CD4-positive, alpha-beta T cell (primary cell): ENCODE measurements at places on chromosomes 6 and 20. TPM values are rescaled to one million over a fixed set of nuclear protein-coding genes. Genes with fewer than 3 reads are reported as not detected.

TMEM14A gene
- 3.4 TPM for total RNA-seq

- H3K4me3 ChIP-seq = no peak overlapping the region
- peaks cover 18% of the 10 kb centered on the region for H3K36me3 ChIP-seq
- no peak overlapping the region for H3K27ac ChIP-seq
- H3K27me3 ChIP-seq = no peaks in the 10 kb centered on the region
- no peak for DNase-seq
Measured at GRCh38 chr6:157110607-157111006, 212.7 kb downstream of the TMEM242 start.

- H3K36me3 ChIP-seq = no peaks in the 10 kb centered on the region
- H3K4me1 ChIP-seq = no peaks in the 10 kb centered on the region
- no peak overlapping the region for H3K27ac ChIP-seq
Measured at GRCh38 chr20:50969912-50970311, 11.3 kb downstream of the MOCS3 start.

GRCh38 chr6:37840940-37841300, 21.4 kb downstream of the ZFAND3 start:
- peaks cover 6% of the 10 kb centered on the region for H3K36me3 ChIP-seq
- no peak overlapping the region for H3K27ac ChIP-seq
- no peaks in the 10 kb centered on the region for H3K27me3 ChIP-seq
- peaks cover 10% of the 10 kb centered on the region for H3K4me1 ChIP-seq
- H3K4me3 ChIP-seq = no peak overlapping the region

- H3K27ac ChIP-seq = no peak overlapping the region
- H3K27me3 ChIP-seq = no peaks in the 10 kb centered on the region
- H3K4me1 ChIP-seq = no peaks in the 10 kb centered on the region
- DNase-seq = no peak
Measured at GRCh38 chr6:64254558-64254957, 619.0 kb downstream of the PHF3 start.

DNA sequence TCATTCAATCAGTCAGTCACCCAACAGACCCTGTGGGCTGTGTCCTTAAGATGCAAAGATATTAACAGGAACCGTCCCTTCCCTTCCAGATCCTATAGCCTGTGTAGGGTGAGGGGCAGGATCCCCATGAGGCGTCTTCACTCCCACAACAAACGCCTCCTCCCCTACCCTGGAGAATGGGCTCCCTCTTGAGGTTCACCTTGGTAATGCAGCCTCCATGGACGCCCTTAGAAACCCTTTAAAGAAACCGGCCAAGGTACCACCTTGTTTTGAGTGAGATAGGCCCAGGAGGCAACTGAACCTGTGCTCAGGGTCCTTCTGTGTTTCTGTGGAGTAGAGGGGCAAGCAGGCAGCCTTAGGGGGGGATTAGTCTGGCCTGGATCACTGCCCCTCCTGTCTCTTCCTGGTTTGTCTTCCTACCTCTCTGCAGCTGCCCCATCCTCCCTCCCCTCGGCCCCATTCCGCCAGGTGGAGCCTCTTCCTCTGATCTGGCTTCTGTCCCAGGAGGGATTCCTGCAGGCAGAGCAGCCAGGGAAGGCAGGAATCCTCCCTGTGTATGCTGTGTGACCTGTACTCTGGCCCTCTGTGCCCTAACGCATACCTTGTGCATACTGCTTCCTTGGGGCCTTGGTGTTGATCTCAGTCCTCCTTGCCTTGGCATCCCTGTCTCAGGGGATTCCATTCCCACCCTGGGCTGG, 6.6 kb upstream of the GUCA1A start:
- no peaks in the 10 kb centered on the region for H3K36me3 ChIP-seq
- peaks cover 2% of the 10 kb centered on the region for H3K27me3 ChIP-seq
- H3K27ac ChIP-seq = no peak overlapping the region
- H3K4me3 ChIP-seq = no peak overlapping the region
- peaks cover 6% of the 10 kb centered on the region for H3K4me1 ChIP-seq

C6orf58 gene
- not detected for total RNA-seq

CALHM4 gene
- total RNA-seq = not detected

BNIP5 gene
- not detected for total RNA-seq

LRRN4 gene
- 0.08 TPM for total RNA-seq

- no peak overlapping the region for H3K4me3 ChIP-seq
- H3K4me1 ChIP-seq = no peaks in the 10 kb centered on the region
- no peaks in the 10 kb centered on the region for H3K36me3 ChIP-seq
- no peak for DNase-seq
- H3K27ac ChIP-seq = no peak overlapping the region
Measured at GRCh38 chr20:10720565-10720964, 46.8 kb upstream of the JAG1 start.

DNA sequence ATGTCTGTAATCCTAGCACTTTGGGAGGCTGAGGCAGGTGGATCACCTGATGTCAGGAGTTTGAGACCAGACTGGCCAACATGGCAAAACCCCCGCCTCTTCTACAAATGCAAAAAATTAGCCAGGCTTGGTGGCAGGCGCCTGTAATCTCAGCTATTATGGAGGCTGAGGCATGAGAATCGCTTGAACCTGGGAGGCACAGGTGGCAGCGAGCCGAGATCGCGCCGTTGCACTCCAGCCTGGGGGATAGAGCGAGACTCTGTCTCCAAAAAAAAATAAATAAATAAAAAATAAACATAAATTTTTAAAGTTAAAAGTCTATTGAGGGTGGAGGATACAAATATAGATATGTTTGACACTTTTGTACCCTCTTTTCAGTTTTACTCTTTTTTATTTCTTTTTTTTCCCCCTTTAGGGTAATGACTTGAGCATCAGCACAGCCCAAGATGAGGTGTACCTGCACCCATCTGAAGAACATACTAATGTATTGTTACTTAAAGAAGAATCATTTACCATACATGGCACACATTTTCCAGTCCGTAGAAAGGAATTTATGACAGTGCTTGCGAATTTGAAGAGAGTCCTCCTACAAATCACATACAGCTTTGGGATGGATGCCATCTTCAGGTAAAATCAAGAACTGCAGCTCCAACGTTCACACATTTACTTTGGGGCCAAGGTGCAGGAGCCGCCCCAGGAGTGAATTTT, 368.9 kb downstream of the LAMA2 start:
- no peak overlapping the region for H3K4me3 ChIP-seq
- peak; percentile 20 for DNase-seq
- no peak overlapping the region for H3K27ac ChIP-seq
- H3K27me3 ChIP-seq = peaks cover 18% of the 10 kb centered on the region
- H3K36me3 ChIP-seq = no peaks in the 10 kb centered on the region

ANGPT4 gene
- not detected for total RNA-seq

DNA sequence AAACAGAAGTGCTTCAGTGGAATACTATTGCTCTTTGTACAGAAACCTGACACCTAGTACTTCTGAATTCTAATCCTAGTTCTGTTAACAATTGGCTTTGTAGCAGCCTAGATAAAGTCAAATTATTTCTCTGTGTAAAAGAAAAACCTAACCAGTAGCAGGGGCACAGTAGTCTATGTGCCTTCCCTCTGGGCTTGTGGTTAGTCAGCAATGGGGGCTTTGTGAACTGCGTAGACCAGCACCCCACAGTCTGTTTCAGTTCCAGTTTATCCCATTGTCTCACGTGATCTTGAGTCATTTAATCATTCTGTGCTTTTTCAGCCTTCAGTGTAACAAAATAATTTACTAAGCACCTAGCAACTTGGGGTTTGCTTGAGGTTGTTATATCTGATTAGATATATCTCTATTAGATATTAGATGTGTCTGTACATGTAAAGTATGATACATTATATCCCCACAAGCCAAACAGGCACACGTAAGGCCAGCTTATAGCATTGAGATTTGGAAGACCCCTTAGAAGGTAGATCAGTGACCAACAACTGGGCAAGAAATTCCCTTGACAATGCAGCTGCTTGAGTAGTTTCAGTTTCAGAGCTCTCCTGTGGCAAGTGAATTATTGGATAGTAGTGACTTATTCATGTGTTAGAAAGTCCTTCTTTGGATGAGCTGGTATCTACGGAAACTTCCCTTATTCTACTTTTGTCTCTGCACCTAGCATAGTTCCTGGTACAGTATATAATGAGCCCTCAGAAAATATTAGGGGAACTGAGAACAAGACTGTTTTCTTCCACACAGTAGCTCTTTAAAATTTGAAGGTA, 27.9 kb upstream of the CCR6 start:
- peaks cover 79% of the 10 kb centered on the region for H3K4me1 ChIP-seq
- H3K4me3 ChIP-seq = no peak overlapping the region
- peak overlapping the region; percentile 5 for H3K27ac ChIP-seq
- DNase-seq = peak; percentile 65
- H3K27me3 ChIP-seq = no peaks in the 10 kb centered on the region

DNA sequence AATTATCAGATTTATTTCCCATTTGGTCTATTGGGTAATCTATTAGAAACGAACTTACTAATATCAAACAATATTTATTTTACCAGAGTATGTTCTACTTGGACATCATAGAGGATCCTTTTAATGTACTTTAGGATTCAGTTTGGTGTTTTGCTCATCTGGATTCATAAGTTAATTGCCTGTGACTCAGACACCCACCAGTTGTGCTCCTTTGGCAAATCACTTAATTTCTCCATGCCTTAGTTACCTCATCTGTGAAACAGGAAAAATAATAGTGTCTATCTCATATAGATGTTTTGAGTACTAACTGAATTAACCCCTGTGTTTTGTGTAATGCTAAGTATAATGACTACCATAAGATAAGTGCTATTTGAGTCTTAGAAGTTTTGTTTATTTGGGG, 292.1 kb downstream of the LAMA2 start:
- DNase-seq = no peak
- no peaks in the 10 kb centered on the region for H3K4me1 ChIP-seq
- H3K27ac ChIP-seq = no peak overlapping the region
- no peak overlapping the region for H3K4me3 ChIP-seq

DNA sequence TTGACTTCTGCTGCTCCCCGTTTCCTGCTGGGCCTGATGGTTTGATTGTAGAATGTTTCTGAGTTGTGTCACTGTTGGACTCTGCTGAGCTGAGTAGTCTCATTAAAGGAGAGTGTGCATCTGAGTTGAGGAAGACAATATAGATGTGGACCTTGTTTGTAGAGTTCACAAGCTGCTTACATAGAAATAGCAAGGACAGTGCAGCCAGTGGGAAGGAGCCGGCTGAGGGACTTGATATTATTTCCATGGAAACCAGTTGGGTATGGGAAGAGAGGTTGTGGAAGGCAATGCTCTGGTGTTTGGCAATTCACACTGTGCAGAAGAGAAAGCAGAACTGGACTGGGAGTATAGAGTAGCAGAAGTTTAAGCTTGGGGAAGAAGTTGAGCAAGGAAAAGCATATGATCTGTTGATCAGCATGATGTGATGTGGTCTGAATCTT, 14.8 kb downstream of the IGF2R start:
- H3K4me1 ChIP-seq = peaks cover 69% of the 10 kb centered on the region
- H3K36me3 ChIP-seq = no peaks in the 10 kb centered on the region
- no peak for DNase-seq
- no peak overlapping the region for H3K27ac ChIP-seq
- no peaks in the 10 kb centered on the region for H3K27me3 ChIP-seq

- no peak overlapping the region for H3K27ac ChIP-seq
- no peak overlapping the region for H3K4me3 ChIP-seq
- H3K4me1 ChIP-seq = peaks cover 13% of the 10 kb centered on the region
Measured at GRCh38 chr20:45095805-45096238, 5.1 kb downstream of the KCNS1 start.

DNA sequence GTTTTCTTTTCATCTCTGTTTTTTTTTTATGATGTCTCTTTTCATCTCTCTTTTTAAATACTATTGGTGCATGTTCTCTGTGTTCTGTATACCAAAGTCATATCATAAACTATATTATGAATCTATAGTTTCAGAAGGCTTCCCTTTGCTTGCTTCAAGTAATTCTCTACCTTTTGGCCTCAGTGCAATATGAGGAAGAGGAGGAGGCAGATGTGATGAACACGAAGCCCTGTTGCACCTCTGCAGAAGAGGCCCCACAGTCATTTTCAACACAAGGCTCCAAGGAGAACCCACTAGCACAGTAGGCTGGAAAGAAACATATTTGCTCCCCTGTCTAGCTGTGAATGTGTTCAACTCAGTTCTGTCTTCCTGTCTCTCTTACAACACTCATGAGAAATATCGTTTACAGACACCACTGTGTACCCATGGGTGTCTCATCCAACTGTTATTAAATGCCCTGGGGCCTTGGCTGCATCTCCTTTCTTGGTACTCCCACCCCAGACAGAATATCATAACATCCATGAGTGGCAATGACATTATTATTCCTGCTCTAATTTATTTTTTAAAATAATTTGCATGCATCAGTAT, 122.6 kb upstream of the SHLD1 start:
- H3K27ac ChIP-seq = no peak overlapping the region
- no peaks in the 10 kb centered on the region for H3K36me3 ChIP-seq
- no peaks in the 10 kb centered on the region for H3K4me1 ChIP-seq
- H3K27me3 ChIP-seq = no peaks in the 10 kb centered on the region
- H3K4me3 ChIP-seq = no peak overlapping the region
- DNase-seq = no peak

GRCh38 chr6:10837622-10837994, 731 bp downstream of the MAK start:
- no peaks in the 10 kb centered on the region for H3K36me3 ChIP-seq
- peak; percentile 51 for DNase-seq
- H3K27me3 ChIP-seq = peaks cover 48% of the 10 kb centered on the region
- no peak overlapping the region for H3K27ac ChIP-seq
- peaks cover 21% of the 10 kb centered on the region for H3K4me1 ChIP-seq

GRCh38 chr6:20182926-20183521, 29.2 kb downstream of the MBOAT1 start:
- H3K27ac ChIP-seq = no peak overlapping the region
- DNase-seq = no peak
- peaks cover 7% of the 10 kb centered on the region for H3K4me1 ChIP-seq
- no peaks in the 10 kb centered on the region for H3K27me3 ChIP-seq
- H3K36me3 ChIP-seq = peaks cover 4% of the 10 kb centered on the region
- H3K4me3 ChIP-seq = no peak overlapping the region

SNAI1 gene
- total RNA-seq = 2.5 TPM

GRCh38 chr6:54244430-54244829, 63.8 kb upstream of the TINAG start:
- H3K4me3 ChIP-seq = no peak overlapping the region
- H3K4me1 ChIP-seq = no peaks in the 10 kb centered on the region
